Activated CD8-positive, alpha-beta T cell treated with anti-CD3 and anti-CD28 coated beads, Interleukin-2, amount 10 ng/mL, durations not matched to agents 7 days and 5 days (primary cell): ENCODE measurements at places on chromosomes 16 and 17. TPM values are rescaled to one million over a fixed set of nuclear protein-coding genes. Genes with fewer than 3 reads are reported as not detected.

DNA sequence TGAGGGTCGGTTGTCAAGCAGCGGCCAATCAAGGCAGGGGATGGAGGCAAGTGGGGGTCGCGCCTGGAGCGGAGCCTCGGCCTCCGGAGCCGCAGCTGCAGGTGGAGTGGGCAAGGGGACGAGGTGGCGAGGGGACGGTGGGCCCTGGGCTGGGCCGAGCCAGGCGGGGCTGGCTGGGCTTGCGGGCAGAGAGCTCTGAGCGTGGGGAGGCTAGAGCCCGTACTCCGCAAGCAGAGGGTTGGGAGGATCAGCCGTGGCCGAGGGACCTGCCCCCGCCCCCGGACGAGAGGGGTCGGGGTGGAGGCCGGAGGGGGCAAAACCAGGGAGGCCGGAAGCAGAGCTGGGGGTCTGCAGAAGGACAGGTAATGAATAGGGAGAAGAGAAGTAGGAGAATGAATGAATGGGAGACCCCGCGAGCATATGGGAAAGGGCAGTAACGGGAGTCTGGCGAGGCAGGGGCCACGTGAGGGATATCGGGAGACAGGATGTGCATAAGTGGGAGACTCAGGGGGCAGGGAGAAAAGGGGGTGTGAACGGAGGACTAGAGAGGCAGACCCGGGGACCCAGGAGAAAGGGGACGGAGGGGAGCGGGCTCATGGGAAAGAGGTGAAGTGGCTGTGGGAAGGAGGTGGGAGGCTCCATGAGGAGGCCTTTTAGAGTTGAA, at the start of gene KATNB1:
Gene KATNB1 (plus strand): TSS at position 16 of the 664 bp plus-strand sequence. CDS start 1,474 bp downstream, outside the sequence.
- DNase-seq, result peak; percentile 31

GRCh38 chr16:72300892-72301291, 128.9 kb upstream of the PMFBP1 start:
- no peak for DNase-seq

DNA sequence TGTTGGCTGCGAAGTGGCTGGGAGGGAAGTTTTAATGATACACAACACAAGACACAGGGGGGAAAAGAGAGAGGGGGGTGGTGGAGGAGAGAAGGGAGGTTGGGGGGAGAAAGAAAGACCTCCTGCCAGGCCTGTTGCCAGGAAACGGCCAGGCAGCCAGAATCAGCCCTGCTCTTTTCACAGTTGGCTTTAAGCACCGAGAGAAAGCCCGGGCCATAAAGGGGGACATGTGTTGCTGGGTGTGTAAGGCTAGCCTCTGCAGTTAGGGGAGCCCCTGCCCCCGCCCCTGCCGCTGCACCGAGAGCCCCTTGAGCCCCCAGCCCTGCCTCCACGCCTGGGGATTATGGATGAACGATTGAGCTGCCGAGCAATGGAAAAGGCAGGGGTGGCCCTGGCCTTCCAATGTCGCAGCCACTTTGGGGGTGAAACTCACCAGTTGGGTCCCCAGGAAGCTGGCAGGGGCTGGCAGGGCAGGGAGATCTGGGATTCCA, 13.9 kb upstream of the WNT3 start:
- no peak for DNase-seq

The MT1G gene
- total RNA-seq, result 36.2 TPM

- no peak for DNase-seq
These were observed 19.5 kb downstream of the TEKT5 start for GRCh38 chr16:10675216-10675615.

GRCh38 chr17:4982305-4982704, 5.2 kb downstream of the CAMTA2 start:
- no peak for DNase-seq

DNA sequence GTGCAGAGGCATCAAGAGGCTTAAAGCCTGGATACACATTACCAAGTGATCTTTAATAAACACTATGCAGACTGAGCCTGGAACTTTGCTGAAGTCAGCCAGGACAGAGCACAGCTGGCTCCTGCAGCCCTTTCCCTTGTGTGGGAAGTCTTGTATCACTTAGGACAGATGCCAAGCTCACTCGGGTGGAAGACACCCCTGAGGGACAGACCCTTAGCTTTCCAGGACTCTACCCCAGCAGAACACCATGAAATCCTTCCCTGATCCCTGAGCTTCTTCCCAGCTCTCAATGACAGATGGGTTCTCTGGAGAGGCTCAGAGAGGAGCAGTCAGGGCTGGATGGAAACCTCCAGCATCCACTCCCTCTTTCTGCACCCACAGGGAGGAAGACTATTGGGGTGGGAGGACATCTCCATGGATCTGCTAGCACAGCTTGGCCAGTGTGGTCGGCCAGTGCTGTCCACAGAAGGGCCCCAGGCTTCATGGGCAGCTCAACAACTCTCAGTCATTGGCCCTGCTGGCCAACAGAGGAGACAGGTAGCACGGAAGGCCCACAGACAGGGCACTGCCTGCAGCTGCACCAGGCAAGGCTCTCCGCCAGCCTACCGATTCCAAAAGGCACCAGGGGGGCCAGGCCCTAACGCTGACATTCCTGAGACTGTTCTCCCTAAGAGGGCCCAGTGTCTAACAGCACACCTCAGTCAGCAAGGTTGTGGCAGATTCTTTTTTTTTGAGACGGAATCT, 15.9 kb downstream of the RAB5C start:
- DNase-seq, result no peak
